ENCODE measurements at places on chromosomes 7 and 10. TPM values are rescaled to one million over a fixed set of nuclear protein-coding genes. Genes with fewer than 3 reads are reported as not detected.

PRLHR gene
- not detected for total RNA-seq

ADAM12 gene
- 14.0 TPM for total RNA-seq

KNDC1 gene
- 1.1 TPM for total RNA-seq

GIMAP2 gene
- total RNA-seq: not detected

ZNF92 gene
- total RNA-seq: 4.5 TPM

EN2 gene
- 6.7 TPM for total RNA-seq

METTL27 gene
- 71.8 TPM for total RNA-seq

SUMF2 gene
- 239 TPM for total RNA-seq

ANK3 gene
- 14.2 TPM for total RNA-seq

SH3PXD2A gene
- 2.8 TPM for total RNA-seq

MUC3A gene
- total RNA-seq: 0.20 TPM

- DNase-seq: no peak
Measured at GRCh38 chr10:80496555-80497172, 41.0 kb upstream of the SH2D4B start.

- DNase-seq: no peak
Measured at GRCh38 chr10:79116368-79116767, 47.6 kb downstream of the ZMIZ1 start.

GRCh38 chr7:66839814-66840213, 81.2 kb upstream of the TMEM248 start:
- no peak for DNase-seq

GRCh38 chr7:43294080-43294630, 181.7 kb downstream of the HECW1 start:
- DNase-seq: peak; percentile 75

DNA sequence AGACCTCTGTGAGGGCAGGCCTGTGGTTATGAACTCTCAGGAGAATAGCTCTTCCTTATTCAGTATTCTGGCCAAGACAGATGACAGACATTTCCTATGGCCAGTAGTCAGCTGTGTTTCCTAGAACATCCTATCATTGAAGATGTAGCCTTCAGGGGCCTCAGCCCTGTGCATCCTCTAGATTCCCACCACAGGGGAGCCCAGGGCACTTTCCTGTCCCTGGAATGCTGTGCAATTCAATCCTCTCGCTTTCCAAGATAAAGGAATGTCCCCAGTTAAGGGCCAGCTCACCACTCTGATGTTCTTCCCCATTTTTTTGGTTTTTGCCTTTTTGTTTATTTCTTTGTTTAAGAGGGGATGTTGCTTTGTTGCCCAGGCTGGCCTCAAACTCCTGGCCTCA, 578.8 kb upstream of the C7orf33 start:
- no peak for DNase-seq

GRCh38 chr7:150686030-150686631, 625 bp downstream of the GIMAP2 start:
- no peak for DNase-seq

GRCh38 chr10:84008878-84009277, 130.4 kb upstream of the GHITM start:
- DNase-seq: peak; percentile 17

- no peak for DNase-seq
Measured at GRCh38 chr7:117282239-117282812, 40.5 kb downstream of the WNT2 start.

DNA sequence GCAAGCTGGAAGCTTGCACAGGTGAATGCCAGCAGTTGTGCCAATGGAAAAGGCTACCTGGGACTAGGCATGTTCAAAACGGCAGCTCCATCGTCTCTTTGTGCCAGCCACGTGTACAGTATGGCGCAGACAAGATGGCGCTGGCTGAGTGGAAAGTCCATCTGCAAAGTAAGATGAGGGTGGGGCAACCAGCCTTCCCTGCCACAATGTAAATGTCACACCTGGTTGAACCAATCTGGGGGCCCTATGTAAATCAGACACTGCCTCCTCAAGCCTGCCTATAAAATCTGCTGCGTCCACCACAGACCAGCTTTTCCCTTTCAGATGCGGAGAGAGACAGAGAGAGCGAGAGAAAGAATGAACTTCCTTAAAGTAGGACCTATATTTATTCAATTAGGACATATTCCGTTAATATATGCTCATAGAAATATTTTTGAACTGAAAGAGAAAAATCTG, 18.5 kb upstream of the C7orf33 start:
- no peak for DNase-seq

GRCh38 chr10:48309711-48310226, 3.3 kb downstream of the MAPK8 start:
- DNase-seq: peak; percentile 69

DNA sequence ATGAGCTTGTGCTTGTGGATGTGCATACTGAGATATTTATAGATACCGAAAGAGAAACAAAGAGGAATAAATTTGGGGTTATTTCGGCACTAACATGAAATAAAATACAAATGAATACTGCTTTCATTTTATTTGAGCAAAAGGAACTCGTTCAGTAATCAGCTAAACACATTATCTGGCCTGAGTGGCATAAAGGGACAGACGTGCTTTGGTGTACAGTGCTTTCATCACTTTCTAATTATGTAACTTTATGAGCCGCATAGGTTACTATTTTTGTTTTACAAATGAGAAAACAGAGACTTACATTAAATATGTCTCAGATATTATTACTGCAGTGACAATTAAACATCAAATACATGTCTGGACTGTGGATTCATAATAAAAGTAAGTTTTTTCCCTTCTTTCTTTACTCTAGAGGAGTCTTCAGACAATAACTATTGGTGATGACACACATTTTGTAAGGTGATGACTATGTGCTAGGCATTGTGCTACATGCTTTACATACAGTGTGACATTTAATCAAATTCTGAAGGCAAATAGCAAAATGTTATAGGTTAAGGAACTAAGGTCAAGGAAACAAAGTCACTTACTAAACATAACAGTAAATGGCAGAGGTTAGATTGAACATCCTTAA, 503.3 kb downstream of the SORCS1 start:
- DNase-seq: no peak

DNA sequence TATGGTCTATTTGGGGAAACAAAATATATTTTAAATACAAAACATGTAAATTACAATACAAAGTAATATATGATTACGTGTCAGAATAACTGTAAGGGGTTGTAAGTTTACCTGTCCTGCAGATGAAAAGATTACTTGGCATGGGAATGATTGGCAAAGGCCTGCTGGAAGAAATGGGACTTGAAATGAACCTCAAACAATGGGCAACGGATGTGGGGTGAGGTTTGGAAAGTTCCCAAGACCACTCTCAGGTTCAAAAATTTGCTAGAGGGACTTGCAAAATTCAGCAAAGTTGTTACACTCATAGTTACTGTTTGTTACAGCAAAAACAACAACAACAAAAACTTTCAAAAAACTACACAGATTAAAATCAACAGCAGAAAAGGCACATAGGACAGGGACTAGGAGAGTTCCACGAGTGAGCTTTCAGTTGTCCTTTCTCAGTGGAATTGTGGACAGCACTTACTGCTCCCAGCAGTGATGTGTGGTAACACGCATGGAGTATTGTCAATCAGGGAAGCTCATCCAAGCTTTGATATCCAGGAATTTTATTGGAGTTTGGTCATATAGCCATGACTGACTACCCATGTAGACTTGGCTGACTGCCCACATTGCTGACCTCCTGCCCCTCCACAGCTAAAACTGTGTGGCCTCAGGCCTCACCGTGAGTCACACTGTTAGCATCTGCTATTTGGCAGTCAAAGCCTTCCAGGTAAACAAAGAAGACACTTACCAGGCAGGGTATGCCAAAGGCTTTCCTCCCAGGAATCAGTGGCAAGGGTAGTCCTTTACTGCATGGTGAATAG, 43.8 kb downstream of the EXOC6 start:
- peak; percentile 86 for DNase-seq

All from Caki2 (cell line).